NCI-H1417 (cell line): ENCODE measurements at places on chromosomes 5 and 9.

DNA sequence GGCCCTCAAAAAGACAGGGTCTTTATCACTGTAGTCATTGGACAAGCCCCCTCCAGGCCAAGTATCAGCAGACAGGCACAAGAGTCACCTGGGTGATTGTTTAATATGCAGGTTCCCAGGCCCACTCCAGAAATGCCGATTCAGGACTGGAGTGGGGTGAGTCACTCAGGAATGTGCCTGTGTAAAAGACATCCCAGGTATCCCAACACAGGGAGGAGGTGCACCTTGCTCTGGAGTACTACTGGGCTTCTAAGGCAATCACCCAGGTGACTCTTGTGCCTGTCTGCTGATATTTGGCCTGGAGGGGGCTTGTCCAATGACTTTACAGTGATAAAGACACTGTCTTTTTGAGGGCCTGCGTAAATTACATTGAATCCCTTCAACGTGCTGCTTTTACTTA is 40.6 kb downstream of the ACTL7B start:
- DNase-seq, result no peak

GRCh38 chr9:38371495-38371894 is 21.0 kb upstream of the ALDH1B1 start:
- DNase-seq, result peak; percentile 37

DNA sequence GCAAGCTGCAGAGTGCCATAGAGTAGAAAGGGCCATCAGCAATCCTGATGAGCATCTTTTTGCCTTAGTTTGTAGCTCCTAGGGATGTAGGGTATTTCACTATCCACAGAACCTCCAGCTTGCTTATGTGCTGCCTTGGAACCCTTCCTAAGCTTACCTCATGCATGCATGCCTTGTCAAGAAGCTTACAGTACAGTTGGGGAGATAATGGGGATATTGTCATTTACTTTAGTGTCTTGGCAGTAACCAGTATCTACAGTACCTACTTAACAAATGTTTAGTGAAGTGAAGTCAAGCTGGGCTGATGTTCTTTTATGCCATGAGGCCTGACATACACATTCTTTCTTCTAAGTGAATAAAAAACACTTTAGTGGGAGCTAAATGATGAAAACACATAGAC is 164.6 kb upstream of the PPP1R2B start:
- DNase-seq, result no peak

DNA sequence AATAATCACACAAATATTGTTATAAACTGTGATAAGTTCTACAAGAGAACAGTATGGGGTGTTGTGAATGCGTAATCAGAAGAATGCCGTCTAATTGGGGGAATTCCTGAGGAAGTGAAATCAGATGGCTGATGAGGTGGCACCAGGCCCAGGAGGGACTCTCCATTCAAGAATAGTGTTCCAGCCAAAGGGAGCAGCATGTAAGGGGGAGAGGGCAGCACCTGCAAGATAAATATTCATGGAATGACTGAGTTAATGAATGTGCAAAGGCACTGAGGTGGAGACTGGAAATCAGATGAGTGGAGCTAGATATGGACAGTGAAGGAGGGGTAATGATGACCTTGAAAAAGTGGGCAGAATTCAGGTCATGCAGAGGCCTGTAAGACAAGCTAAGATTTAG is 250.6 kb downstream of the ARRDC3 start:
- no peak for DNase-seq

GRCh38 chr5:14854799-14855198 is 16.8 kb downstream of the ANKH start:
- no peak for DNase-seq

DNA sequence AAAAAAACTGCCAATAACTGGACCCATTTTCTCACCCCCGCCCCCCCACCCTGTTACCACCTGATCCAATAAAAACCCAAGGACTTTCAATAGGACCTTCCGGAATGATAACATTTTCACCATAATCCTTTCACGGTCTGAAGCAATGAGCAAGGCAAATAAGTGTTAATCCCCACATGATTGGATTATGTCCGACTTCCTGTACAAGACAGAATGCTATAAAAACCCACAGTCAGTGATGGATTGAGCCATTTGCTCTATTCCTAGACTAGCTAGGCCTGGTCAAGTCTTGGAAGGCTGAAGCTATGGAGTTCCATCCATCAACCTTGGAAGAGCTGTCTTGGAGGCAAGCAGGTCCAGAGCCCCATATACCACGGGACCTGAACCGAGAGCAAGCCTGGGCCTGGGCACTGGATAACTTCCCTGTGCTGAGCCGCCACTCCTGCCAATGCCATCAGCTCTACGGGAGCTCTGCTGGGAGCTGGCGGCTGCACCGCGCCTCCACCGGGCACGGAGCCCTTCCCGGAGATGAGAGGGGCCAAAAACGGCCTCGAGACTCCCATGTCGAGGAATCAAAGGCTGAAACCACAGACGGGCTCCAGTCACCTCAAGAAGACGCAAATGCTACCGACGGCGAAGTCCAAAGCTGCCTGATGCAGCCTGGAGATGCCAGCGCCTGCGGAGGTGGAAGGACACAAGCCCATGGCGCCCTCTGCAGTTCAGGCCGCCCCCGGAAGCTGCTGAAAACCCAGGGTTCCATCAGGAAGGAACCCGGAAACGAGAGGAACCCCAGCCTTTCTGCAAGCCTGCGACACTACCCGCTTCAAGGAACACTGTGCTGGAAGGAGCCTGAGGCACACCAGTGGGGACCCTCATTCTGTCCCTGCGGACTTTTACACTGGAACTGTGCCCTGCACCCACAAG is 69.2 kb downstream of the ANXA2R start:
- DNase-seq, result no peak

- DNase-seq, result peak; percentile 42
Measured at GRCh38 chr9:123584202-123585176, 228.5 kb downstream of the CRB2 start.

GRCh38 chr5:89584339-89584956 is 701.5 kb upstream of the MEF2C start:
- DNase-seq, result peak; percentile 20

DNA sequence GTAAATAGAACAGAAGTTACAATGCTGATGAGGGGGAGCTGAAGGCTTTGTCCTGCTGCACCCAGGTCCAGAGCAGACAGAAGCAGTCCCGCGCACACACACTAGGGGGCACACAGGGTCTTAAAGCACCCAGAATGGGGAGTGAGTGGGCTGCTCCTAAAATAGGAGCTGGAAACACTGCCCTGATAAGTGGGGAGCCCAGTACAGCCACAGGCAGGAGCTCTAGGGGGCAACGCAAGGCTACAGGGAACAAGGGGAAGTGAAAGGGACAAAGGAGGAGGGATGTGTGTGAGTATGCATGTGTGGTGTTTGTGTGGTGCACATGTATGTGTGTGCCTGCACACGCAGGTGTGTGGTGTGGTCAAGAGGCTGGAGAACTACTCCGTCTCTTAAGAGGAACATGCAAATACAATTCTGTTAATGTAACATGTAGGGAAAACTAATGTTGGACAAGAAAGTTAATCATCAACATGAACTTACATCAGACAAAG is 191.5 kb downstream of the ROR2 start:
- DNase-seq, result peak; percentile 22

DNA sequence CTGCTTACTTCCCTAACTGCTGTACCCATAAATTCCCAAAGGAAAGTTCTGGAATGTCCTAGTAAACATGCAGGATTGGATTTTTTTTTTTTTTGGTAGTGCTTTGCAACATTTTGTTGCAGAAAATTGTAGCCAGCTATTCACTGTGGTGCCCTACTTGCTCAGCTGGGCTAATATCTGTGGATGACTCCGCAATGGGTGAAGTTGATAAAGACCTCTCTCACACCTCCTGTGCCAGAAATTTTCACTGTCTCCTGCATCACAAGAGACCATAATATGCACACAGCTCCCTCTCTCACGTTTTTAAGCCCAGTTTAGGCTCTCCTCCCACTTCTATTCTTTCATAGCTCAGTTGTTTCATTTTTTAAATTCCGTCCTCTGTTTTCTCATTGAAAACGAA is 136.5 kb upstream of the C6 start:
- no peak for DNase-seq

- no peak for DNase-seq
Measured at GRCh38 chr5:176415240-176415951, 943 bp downstream of the CLTB start.

GRCh38 chr5:14118551-14119320 is 24.4 kb upstream of the TRIO start:
- DNase-seq, result no peak

DNA sequence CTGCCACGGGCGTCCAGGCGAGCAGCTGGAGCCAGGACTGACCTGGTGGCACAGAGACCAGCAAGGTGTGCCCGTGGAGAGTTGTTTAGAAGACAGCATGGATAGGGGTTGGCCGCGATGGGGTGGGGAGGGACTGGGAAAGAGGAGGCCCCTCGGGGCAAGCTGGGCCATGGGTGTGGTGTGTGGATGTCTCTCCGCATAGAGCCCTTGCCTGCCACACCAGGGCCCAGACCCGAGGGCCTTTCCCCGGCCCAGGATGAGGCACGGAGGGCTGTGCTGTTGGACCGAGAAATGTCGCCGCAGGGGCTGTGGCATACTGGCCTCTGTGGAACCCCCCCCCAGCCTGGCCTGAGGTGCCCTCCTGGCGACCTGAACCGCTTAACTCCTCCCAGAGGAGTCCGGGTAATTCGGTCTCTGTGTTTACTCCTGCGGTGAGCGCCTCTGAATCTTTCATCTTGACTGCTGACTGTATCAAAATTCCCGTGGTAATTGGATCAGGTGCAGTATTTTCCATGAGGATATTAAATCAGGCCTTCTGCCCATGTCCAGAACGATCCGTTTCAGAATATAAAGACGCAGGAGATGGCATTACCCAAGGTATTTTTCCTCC is 22.5 kb upstream of the LAMC3 start:
- peak; percentile 14 for DNase-seq

- DNase-seq, result no peak
Measured at GRCh38 chr5:95554331-95554646, 488 bp downstream of the SKIC3 start.

GRCh38 chr9:90569511-90569910 is 73.1 kb downstream of the DIRAS2 start:
- DNase-seq, result peak; percentile 75

DNA sequence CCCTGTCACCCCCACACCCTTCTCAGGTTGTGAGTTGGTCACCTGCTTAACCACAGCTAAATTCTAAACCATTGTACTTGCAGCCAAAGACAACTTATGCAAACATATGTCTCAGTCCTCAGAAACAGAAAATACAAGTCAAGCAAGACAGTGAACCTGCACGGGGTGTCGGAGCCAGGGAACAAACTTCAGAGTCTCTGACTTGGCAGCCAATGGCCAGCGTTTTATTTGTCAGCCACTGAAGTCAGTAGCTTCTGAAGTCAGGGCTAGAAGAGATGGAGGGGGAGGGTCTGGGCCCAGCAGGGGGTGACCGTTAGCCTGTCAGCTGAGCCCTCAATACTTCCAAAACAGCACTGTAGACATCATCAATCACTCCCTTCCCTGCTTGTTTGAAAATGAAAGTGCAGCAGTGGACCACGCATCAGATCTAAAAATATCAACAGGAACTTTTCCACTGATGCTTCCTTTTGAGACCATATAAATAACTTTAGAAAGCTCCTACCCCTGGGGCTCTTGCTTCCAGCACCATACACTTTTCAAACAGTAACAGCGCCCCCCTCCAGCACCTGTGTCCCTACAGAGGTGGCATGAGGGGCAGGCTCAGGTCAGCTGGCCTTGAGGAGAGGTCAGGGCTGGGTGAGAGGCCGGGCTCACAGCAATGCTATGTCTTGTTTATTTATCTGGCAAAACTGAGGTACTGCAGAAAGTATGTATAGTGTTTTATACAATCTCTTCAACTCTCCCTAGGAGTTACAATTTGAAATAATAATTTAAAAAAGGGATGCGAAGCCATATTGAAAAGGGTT is 142.5 kb downstream of the ACER2 start:
- peak; percentile 30 for DNase-seq

DNA sequence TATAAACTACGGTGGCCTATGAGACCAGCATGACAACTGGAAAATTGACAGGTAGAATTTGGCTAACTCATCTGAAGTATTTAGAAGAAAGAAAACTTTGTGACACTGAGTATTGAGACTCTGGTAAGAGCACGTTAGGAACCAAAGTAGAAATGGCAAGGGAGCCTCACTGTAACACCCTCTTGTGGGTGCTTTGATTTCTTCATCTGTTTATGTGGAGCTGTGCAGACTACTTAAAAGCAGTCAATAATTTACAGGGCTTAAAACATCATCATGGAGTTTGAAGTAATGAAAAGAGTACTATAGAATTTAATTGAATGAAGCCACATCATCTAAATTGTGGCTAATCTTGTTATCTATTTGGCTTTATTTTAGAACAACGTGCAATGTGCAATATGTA is 414.2 kb downstream of the CCDC171 start:
- no peak for DNase-seq

DNA sequence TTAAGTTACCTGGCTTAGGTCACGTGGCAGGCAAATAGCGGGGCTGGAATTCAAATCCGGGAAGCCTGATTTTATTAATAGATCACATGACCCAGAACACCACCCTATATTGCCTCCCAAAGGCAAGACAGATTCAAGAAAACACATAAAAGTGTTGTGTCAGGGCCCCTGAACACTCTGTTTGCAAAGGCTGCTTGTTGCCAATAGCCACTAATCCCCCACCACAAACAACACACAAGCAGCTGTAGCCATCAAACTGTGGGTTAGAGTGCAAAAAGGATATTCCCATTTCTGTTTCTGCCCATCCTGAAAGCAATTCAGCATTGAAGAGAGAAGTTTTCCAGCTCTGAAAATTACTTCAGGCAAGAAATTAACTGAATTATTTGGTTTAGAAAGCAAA is 358.9 kb upstream of the RFX3 start:
- no peak for DNase-seq

- DNase-seq, result no peak
Measured at GRCh38 chr5:10513501-10514442, 50.1 kb upstream of the ANKRD33B start.

DNA sequence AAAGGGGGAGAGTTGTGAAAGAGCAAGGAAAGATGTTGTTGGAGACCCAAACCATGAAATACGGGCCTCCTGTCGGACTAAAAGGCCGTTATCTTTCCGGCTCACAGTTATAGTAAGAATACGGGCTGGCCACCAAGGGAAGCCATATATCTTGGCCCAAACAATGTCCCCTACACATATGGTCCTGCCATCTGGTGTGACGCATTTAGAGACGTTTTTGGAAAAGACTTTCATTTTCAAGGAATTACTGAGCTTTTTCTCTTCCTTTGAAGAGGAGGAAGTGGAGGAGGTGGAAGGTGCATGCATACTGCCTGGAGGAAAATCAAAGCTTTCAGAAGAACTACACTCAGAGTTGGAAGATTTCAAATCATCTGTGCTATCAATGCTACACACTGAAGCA is 26.7 kb downstream of the PWWP2A start:
- DNase-seq, result no peak

DNA sequence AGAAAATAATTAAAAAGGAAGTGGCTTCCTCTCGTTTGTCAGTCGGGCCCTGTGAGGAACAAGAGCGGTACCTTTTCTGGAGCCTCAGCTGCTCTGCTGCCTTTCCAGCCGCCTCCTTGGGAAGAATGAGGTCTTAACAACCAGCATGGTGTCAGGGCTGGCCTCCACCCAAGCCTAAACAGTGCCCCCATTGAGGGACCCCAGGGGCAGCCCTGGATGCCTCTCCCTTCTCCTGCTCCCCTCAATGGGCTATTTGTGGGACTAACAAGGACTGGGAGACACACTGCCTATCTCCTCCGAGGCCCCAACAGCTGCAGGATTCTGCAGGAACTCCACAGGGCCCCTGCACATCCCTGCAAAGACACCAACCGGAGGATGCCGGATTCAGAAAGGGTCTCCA is 155.4 kb upstream of the MAP3K1 start:
- DNase-seq, result no peak
